ENCODE measurements at places on chromosomes 12 and 14.

GRCh38 chr12:42865282-42865681, 275.7 kb upstream of the PRICKLE1 start:
- no peak for DNase-seq

DNA sequence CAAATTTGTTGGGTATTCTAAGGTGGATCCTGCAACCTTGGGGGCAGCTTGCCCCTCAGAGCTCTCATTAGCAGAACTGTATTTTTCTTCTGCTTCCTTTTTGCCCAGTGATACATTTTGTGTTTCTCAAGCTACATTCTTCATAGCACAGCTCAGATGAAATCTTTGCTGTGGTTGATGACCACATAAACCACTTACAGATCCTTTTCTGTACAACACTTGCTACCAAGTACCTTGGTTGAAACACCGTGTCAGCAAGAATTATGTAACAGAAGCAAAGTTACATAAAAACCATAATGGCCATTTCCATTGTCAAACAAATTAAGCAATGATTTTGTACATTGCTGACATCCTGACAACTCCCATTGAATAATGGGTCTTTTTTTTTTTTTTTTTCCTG, 9.7 kb upstream of the PLBD1 start:
- DNase-seq: no peak

GRCh38 chr12:80684077-80684495, 23.3 kb upstream of the MYF6 start:
- DNase-seq: no peak

DNA sequence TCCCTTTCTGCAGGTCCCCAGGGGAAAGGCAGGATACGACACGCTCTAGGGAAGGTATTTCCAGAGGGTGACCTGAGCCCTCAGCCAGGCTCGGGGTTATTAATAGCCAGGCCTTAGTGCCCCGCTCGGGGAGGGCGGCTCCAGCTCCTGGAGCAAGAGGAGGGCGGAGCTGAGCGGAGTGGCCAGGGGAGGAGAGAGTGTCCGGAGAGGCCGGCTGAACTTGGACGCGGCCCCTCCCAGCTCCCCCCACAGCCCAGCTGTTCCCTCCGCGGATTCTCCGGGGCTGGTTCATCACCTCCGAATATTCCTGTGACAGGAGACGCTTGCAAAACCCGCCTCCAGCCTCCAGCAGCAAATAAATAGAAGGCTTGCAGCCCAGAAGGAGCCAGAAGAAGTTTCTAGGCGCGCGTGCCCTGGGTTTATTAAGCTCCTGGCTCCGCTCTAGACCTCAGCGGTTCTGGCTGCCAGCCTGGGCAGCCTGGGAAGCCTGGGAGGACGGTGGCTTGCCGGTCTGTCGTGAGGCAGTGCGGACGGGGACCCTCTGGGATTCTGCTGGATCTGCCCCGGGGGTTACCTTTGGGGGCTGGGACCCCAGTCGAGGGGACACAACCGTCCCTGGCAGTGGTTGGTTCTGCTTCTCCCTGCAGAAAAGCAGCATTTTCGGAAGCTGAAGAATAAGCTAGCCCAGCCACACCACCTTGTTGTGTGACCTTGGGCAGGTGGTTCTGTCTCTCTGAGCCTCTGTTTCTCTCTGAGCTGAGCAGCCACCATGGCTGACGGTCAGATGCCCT, at the start of gene HSPB8:
HSPB8 (plus strand) TSS at position 388 of the 791 bp plus-strand sequence; CDS start at position 770, 382 bp downstream.
- DNase-seq: peak; percentile 87

DNA sequence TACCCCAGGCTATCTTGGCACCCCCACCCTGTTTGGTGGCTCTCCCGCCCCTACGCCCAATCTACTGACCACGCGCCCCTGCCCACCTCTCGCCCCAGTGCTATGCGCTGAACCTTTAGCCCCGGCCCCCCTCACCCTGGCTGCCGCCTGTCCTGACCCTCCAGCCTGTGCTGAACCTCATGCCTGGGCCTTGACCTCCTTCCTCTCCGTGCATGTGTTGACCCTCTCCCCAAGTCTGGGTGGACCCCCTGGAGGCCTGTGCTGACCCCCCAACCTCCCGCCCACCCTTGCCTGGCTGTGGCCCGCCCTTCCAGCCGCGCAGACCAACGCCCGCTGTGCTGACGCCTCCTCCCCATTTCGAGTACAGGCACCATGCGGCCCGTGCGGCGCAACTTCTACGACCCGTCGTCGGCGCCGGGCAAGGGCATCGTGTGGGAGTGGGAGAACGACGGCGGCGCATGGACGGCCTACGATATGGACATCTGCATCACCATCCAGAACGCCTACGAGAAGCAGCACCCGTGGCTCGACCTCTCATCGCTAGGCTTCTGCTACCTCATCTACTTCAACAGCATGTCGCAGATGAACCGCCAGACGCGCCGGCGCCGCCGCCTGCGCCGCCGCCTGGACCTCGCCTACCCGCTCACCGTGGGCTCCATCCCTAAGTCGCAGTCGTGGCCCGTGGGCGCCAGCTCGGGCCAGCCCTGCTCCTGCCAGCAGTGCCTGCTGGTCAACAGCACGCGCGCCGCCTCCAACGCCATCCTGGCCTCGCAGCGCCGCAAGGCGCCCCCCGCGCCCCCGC, 20.7 kb downstream of the DTX1 start:
- no peak for DNase-seq

- no peak for DNase-seq
Measured at GRCh38 chr12:78338054-78338785, 507.5 kb downstream of the NAV3 start.

- no peak for DNase-seq
Measured at GRCh38 chr12:75872762-75873161, 158.8 kb downstream of the PHLDA1 start.

DNA sequence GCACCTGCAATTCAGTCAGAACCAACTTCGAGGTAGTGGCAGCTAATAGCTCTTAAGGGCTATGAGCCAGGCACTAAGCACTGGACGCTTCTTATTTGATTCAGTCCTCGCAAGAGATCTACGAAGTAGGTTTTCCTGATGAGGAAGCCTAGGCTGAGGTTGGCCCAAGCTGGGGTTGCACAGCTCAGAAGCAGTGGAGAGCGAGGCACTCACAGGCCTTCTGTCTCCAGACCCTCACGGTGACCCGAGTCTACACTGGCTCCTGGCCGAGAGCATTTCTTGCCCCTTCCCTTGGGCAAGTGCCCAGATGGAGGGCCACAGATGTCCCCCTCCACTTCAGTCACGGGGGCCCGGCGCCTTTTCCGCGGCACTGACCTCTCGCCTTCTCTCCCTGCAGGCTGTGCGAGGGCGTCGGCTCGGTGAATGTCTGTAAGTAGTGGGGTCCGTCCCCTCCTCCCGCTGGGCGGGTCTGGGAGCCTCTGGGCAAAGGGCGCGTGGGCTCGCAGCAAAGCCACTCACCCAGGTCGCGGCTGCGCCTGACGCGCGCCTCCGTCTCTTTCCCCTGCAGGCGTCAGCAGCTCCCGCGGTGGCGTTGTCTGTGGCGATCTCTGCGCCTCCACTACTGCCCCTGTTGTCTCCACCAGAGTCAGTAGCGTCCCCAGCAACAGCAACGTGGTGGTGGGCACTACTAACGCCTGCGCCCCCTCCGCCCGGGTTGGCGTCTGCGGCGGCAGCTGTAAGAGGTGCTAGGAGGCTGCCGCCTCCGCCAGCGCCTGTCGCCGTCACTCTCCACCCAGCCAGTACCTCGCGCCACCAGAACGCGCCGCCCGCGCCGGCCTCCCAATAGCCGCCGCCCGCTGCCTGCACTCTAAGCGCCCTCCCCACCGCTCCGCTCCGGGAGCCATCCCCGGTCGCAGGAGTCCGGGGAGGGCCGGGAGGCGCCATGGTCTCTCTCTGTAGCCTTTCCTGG, 13.1 kb downstream of the KRT83 start:
- DNase-seq: peak; percentile 53

DNA sequence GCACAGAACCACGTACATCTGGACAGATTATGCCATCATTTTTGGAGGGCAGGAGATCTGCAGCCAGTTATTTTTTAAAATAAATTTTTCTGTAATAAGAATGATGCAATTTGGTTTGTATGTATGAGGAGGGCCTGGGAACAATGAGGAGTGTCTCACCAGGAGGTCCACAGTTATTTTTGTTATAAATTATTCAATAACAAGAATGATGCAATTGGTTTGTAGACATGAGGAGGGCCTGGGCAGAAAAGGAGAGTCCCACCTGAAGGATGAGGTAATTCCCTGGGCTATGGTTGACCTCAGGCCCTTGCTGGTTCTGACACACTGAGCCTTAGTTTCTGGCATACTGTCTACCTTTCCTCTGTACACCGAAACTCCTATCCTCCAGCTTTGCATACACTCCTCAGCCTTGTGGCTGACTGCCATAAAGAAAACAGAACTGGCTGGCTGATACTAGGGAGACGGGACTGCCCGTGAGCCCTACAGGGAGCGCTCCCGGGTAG, 9.0 kb upstream of the DCD start:
- no peak for DNase-seq

DNA sequence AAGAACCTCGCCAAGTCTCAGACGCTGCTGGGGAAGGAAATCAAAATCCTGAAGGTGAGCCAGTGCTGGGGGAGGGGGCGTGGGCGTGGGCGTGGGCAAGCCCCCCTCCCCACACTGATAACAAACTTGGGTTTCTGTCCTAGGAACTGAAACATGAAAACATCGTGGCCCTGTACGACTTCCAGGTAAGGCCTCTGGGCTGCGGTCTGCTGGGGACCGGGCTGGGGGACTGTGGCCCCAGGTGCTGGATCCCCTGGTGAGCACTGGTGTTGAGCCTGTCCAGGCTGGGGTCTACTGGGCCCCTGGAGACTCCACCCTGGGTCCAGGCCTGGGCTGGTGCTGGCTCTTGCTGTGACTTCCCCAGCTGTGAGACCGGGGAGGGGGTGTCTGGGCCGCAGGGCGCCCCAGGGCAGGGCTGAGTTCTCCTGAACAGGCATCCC, 1.2 kb downstream of the ULK1 start:
- DNase-seq: no peak

- DNase-seq: no peak
Measured at GRCh38 chr12:82912406-82912805, 225.7 kb downstream of the TMTC2 start.

DNA sequence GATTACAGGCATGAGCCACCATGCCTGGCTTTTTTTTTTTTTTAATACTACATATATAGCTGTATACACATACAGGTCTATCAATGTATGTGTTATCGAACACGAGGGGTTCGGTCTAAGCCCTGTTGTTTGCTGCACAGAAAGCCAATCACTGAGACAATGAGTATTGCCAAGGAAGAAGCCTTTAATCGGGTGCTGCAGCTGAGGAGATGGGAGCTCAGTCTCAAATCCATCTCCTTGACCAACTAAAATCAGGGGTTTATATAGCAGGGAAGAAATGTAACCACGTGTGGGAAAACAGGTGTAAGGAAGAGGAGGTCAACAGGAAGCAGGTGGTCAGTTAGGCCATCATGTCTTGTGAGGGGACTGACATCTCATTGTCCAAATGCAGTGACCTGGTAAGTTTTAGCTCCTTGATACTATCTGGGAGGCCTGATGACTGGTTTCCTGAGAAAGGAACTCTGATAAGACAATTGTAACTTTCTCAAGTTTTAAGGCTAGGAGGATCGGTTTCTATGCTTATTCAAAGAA, 80.9 kb upstream of the MAP1LC3B2 start:
- DNase-seq: no peak

GRCh38 chr14:105275267-105275946, 25.4 kb downstream of the BRF1 start:
- DNase-seq: peak; percentile 78

- DNase-seq: peak; percentile 70
Measured at GRCh38 chr14:71103662-71104484, 196.6 kb downstream of the PCNX1 start.

GRCh38 chr12:124608450-124608870, 41.0 kb upstream of the NCOR2 start:
- DNase-seq: no peak

- DNase-seq: peak; percentile 77
Measured at GRCh38 chr12:95205685-95206084, 11.6 kb downstream of the FGD6 start.

GRCh38 chr14:30906752-30907658, 32.6 kb downstream of the COCH start:
- peak; percentile 8 for DNase-seq

DNA sequence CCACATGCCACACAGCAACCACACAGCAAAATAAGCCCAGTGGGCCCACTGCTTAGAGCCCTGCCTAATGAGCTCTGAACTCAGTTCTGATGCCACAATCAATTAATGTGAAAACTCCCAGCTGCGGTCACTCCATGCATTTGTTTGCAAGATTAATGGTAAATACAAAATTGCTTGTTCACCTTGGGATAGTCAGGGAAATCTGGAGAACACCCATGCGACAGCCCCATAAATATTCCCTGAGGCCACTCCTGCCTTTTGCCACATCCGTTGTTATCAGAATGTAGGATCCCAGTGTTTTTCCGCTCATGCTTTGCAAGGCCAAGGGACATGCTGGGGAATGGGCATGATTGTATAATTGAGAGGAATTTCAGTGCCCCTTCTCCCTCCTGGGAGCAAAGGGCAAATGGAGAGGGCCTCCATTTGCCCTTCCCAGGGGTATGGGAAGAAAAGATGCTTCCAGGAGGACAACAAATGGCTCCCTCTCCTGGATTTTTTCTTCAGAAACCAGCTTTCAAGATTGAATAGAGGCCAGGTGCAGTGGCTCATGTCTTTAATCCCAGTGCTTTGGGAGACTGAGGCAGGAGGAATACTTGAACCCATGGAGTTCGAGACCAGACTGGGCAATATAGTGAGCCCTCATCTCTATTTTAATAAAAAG, 30.8 kb upstream of the CMKLR1 start:
- DNase-seq: no peak

GRCh38 chr12:92357584-92358261, 212.1 kb upstream of the BTG1 start:
- DNase-seq: no peak

DNA sequence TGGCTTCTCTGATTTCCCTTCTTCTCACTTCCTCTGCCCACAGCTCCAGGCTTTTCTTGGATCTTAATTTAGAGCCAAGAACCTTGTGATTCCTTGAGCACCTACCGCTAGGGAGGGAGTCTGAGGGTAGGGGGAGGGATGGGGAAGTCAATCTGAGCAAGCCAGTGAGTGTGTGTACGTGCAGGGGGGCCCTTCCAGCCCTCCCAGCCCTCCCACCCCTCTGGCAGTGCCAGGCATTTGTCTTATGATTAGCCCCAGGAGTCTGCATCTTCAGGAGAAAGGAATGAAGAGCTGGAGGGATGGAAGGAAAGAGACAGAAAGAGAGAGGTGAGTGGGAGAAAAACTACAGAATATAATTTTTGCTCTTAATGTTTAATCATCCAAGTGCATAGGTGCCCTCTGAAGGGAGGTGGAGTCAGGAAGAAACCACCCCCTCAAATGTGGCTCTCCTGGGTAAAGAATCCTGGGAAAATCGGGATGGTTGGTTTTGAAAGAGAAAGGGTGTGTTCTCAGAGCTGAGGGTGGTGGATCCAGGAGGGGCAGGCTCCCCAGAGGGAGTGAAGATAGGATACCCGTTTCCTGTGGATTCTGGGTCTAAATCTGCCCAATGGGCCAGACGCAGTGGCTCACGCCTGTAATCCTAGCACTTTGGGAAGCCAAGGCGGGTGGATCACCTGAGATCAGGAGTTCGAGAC, 2.1 kb downstream of the PIANP start:
- no peak for DNase-seq

GRCh38 chr14:100289916-100290606, 16.2 kb downstream of the SLC25A29 start:
- no peak for DNase-seq
